ENCODE measurements at places on chromosomes 1 and 21. TPM values are rescaled to one million over a fixed set of nuclear protein-coding genes. Genes with fewer than 3 reads are reported as not detected.

AGRN gene
- 7.0 TPM for polyA plus RNA-seq

GRCh38 chr21:14737284-14737691 is 191.2 kb upstream of the SAMSN1 start:
- no peak for DNase-seq

LYSMD1 gene
- 0.68 TPM for polyA plus RNA-seq

GRCh38 chr1:165073185-165074007 is 283.1 kb downstream of the LMX1A start:
- no peak for DNase-seq

NPHS2 gene
- polyA plus RNA-seq = not detected

CYYR1 gene
- not detected for polyA plus RNA-seq

ERI3 gene
- 39.6 TPM for polyA plus RNA-seq

DNA sequence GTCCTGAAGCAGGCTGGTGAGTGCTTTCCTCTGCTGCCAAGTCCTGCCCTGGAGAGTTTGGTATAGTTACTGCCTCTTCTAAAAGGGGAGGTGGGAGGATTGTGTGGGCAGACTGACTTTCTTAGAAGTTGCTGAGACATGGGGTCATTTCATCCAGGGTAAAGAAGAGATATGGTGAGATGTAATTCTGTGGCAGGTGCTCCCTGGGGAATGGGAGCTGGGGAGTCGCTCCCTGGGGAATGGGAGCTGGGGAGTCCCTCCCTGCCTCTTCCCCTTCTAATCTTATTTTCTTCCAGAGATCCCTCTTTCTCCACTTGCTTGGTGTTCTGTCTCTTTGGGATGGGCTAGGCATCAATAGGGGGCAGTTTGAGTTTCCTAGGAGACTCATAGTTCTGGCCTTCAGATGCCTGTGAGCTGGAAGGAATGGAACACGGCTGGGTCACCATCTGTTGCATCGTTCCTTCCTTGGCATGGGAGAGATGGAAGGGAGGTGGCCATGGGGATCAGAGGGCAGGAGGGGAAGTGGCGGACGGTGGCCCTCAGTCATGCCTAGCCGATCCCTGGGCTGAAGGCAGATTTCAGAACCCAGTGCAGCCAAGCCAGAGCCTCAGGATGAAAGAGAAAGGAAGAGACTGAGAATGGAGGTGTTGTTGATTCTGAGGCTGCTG is 59.0 kb downstream of the NFASC start:
- no peak for DNase-seq

GRCh38 chr1:64004451-64005025 is 198.9 kb upstream of the UBE2U start:
- DNase-seq = no peak

GRCh38 chr1:243748706-243749283 is 101.2 kb downstream of the AKT3 start:
- peak; percentile 73 for DNase-seq

Measured in B cell (primary cell).